Calu3 (cell line): ENCODE measurements at places on chromosomes 4 and X. TPM values are rescaled to one million over a fixed set of nuclear protein-coding genes. Genes with fewer than 3 reads are reported as not detected.

The NAA11 gene
- not detected in 2 replicates for total RNA-seq

The NAA10 gene
- 132 and 139 TPM in 2 replicates for total RNA-seq

The ART3 gene
- total RNA-seq, result 1.7 and 1.9 TPM in 2 replicates

The GAGE12E gene
- total RNA-seq, result not detected in 2 replicates

The CENPE gene
- total RNA-seq, result 17.9 and 23.5 TPM in 2 replicates

GRCh38 chr4:127362686-127363085 is 270.1 kb upstream of the INTU start:
- DNase-seq, result no peak

- no peak for DNase-seq
These were observed 405.9 kb upstream of the MAD2L1 start for GRCh38 chr4:120472447-120473131.

DNA sequence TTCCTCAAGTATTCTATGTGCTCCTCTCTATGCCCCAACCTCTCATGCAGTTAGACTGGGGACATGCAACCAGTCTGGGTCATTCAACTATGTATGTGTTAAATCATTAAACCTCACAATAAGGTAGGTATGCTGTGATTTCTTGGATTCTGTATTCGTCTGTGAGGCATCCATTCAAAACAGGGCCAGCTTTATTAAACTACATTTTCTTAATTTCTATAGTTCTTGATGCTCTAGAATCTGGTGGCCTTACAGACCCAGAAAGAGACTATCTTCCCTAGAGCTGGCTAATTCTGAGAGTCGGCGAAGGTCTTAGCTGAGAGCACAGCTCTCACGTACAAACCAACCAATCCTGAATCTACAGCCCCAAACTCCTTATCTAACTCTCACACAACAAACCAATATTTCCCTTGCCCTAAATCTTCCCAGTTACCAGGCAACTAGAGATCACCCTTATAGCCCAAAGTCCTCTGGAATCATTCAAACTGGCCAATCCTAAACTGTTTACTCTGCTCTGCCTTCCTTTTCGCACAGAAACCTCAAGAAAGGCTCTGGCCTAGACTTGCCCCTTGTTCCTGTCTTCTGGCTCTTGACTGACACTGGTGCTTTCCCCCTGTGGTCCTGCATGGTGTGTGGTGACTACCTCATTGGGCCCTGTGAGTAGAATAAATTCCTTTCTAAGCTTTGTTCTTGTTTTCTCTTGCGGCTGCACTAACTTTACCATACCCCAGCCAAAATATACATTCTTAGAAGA is 203.5 kb upstream of the TET2 start:
- no peak for DNase-seq

DNA sequence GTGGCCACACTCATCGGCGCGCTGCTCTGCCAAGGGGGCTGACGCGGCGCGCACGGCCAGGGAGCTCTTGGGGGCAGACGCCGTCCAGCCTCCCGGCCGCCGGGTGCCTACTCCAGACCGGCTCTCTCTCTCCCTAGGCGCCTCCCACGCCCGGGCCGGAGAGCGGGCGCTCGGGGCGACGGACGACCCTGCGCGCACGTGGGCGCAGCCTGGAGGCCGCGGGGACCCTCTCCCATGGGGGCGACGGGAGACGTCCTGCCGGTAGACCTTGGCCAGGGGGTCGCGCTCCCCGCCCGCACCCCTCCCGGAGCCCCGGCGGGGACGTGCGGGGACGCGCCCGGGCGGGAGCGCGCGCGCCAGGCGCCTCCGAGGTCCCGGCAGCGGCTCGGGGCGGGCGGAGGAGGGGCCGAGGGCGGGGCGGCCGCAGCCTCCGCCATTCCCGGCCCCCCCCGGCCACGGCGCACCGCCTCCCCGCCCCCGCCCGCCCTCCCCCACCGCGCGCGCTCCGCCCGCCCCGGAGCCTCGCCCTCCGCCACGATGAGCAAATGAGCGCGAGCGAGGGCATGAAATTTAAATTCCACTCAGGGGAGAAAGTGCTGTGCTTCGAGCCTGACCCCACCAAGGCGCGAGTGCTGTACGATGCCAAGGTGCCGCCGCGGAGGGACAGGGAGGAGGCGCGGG is at the start of gene MSL3:
TSS of gene MSL3 (plus strand) at position 519 of the 681 bp plus-strand sequence. CDS start at position 546, 27 bp downstream.
- DNase-seq, result peak; percentile 76

- peak; percentile 44 for DNase-seq
These were observed at the start of gene ANOS1 for GRCh38 chrX:8731559-8732395. ANOS1 (minus strand) TSS chrX:8732137; CDS start chrX:8732036, 101 bp downstream.

DNA sequence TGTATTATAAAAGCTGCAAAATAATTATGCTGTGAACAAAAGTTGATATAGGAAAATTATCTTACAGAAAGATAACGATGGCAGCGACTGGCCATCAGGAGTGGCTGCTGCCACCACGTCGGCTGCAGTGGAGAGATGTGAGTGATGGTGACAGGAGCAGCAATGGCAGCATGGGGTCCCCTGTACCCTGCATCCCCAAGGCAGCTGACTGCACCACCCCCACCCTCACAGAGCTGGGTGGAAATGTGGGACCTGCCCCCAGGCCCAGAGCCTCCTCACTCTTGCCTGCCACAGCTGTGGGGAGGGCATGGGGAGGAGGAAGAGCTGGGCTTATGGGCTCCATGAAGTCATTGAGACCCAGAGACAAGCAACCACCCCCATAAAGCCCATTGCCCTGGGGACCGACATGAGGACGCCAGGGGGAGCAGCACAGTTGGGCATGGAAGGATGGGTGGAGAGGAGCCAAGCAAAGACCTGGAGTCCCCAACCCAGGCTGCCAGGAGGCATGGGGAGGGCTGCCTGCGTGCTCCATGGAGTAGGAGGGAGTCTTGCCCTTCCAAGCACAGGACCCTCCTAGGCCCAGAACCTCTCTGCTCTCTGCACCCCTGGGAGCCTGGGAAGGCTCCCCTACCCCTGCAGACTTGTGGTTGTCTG is 1090.5 kb downstream of the PCDH18 start:
- no peak for DNase-seq

- DNase-seq, result no peak
These were observed 2.6 kb downstream of the DCLK2 start for GRCh38 chr4:150080875-150081274.

GRCh38 chrX:140022482-140022881 is 57.2 kb upstream of the CXorf66 start:
- DNase-seq, result no peak

- DNase-seq, result no peak
These were observed 662 bp downstream of the UBA1 start for GRCh38 chrX:47194194-47194787.
